ENCODE measurements at places on chromosomes 12 and 14. TPM values are rescaled to one million over a fixed set of nuclear protein-coding genes. Genes with fewer than 3 reads are reported as not detected.

DNA sequence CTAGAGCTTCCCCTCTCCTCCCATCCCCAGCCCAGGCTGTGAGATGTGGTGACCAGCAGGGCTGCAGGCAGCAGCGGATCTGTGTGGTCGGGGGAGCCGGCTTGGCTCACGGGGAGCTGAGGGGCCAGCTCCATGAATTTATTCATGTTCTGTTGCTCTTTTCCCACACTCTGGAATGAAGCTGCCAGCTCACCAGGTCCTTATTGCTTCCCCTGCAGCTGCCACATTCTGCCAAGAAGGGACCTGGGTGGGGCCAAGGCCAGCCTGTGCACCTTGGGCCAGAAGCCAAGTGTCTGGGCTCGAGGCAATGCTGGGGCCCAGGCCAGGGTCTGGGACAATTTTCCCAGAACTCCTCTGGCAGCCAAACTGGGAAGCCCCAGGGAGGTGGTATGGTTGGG is 2.5 kb upstream of the C1QL4 start:
- DNase-seq: peak; percentile 82

DNA sequence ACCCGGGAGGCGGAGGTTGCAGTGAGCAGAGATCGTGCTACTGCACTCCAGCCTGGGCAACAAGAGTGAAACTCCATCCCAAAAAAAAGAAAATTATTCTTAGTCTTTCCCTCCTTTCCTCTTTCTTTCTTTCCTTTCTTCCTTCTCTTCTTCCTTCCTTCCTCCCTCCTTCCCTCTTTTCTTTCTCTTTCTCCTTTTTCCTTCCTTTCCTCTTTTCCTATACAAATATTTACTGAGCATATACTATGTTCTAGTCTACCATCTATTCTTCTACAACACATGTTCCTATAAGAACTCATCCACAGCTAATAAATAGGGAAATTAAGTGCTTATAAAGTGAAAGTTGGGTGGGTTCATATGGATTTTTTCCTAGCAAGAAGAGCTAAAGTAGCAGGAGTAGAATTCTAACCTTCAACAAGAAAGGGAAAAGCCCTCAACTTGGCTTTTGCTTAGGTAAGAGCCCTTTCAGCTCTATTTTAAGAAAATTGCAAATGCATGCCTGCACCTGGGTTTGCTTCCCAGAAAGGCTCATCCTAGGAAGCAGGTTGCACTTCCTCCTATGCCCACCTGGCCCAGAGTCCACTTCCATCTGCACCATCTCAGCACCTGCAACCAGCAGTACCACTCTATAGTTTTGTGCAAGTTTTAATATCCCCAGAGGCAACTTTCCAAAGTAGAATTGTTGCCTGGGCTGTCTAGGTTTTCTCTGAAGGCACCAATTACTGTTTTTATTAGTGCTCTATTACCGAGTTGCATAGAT is 122.0 kb upstream of the CCND2 start:
- DNase-seq: no peak

GRCh38 chr14:55802986-55803872 is 223.2 kb downstream of the KTN1 start:
- DNase-seq: no peak

GRCh38 chr12:109948368-109948767 is 47.8 kb downstream of the GIT2 start:
- DNase-seq: no peak

GRCh38 chr14:35133542-35134328 is 11.4 kb downstream of the PRORP start:
- DNase-seq: no peak

Gene RNASE7
- not detected for total RNA-seq

Gene ZDHHC22
- total RNA-seq: not detected

Gene CD9
- 19.4 TPM for total RNA-seq
